Activated CD4-positive, CD25-positive, alpha-beta regulatory T cell treated with anti-CD3 and anti-CD28 coated beads, Interleukin-2, amount 50 U/mL, for 24 hours (primary cell): ENCODE measurements at places on chromosomes 3 and 15.

- no peak for ATAC-seq
Observed at GRCh38 chr15:100892013-100892355, 12.4 kb downstream of the ALDH1A3 start.

- ATAC-seq, result no peak
Observed at GRCh38 chr3:94130690-94131089, 67.8 kb downstream of the NSUN3 start.

DNA sequence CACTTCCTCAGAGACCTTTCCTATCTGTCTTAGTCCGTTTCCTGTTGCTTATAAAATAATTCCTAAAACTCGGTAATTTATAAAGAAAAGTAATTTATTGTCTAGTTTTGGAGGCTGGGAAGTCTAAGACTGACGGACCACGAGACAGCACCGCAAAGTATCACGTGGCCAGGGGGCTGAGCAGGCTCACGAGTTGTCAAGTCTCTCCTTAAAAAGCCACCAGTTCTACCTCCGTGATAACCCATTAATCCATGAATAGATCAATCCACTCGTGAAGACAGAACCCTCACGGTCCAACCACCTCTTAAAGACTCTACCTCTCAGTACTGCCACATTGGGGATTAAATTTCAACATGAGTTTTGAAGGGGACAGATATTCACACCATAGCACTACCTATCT is 821 bp downstream of the LINS1 start:
- ATAC-seq, result no peak

- no peak for ATAC-seq
Observed at GRCh38 chr15:82882273-82882928, 70.1 kb downstream of the HOMER2 start.

DNA sequence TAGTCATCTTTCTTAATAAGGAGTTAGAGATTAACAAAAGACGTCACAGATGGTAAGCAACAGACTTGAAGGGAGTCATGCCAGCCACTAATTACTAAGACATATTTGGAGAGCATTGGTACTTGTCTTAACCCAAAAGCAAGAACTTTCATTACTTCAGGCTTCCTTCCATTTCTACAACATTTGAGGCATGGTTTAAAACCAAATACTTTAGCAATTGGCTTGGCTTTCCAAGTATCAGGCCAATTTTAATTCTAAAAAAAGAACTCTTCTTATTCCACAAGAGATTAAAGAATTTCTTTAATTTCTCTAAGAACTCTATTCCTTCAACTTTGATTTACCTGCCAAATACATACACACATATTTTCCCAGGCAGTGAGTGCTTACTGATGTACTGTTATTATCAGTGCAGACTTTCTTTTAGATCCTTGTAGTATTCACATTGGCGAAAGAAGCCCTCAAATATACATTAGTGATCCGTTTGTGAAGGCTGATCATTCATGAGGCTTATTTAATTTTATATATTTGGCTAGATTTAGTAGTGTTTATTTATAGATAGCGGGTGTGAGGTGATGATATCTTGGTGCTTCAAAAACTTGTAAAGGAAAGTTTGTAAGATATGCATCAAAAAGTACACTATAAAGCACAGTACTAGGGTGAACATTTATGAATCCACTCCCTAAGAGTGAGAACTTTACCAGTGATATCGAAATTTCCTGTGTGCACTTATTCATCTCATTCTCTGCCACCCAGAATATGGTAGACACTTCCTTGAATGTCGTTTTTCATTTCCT is 229.2 kb downstream of the MFSD1 start:
- ATAC-seq, result no peak

DNA sequence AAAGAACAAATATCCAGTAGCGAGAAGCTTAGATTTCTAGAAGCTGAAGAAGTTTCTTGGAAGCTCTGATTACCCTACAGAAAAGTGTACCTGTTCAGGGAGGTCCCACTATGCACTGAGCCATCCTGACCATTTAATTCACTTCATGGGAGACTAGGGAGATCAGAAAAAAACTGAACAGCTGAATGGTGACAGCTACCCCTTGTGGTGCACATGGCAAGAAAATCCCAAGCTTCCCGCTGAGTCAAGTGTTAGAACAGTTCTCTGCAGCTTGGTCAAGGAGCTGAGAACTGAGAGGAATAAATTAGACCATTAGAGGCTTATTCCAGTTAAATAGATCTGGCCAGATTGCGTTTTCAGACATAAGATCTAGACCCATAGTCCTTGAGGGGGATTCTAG is 197.2 kb upstream of the VEPH1 start:
- ATAC-seq, result no peak

DNA sequence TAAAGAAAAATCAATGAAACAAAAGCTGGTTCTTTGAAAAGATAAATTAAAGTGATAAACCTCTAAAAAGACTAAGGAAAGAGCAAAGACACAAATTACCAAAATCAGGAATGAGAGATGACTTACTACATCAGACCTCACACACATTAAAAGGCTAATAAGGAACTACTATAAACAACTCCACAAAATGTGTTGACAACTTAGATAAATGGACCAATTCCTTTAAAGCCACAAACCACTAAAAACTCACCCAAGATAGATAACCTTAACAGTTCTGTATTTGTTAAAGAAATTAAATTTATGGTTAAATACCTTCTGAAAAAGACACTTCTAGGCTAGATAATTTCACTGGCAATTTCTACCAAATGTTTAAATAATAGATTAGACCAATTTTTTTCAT is 170.4 kb downstream of the SMAD6 start:
- no peak for ATAC-seq

GRCh38 chr3:126676919-126677705 is 22.2 kb upstream of the TXNRD3 start:
- no peak for ATAC-seq
